ENCODE measurements at places on chromosomes 16 and 17. TPM values are rescaled to one million over a fixed set of nuclear protein-coding genes. Genes with fewer than 3 reads are reported as not detected.

Gene KIFC3
- total RNA-seq = 3.7 TPM

Gene NLRC3
- total RNA-seq = 1.4 TPM

Gene KRTAP4-6
- not detected for total RNA-seq

Gene MFSD11
- total RNA-seq = 38.2 TPM

Data from mucosa of descending colon (tissue), 3 donors.